ENCODE measurements at places on chromosomes 11 and 22. TPM values are rescaled to one million over a fixed set of nuclear protein-coding genes. Genes with fewer than 3 reads are reported as not detected.

- no peak for DNase-seq
Observed at GRCh38 chr11:59418156-59418555, 8.1 kb downstream of the OR5A2 start.

GRCh38 chr11:13238879-13239514 is 38.6 kb upstream of the BMAL1 start:
- peak; percentile 35 for DNase-seq

DNA sequence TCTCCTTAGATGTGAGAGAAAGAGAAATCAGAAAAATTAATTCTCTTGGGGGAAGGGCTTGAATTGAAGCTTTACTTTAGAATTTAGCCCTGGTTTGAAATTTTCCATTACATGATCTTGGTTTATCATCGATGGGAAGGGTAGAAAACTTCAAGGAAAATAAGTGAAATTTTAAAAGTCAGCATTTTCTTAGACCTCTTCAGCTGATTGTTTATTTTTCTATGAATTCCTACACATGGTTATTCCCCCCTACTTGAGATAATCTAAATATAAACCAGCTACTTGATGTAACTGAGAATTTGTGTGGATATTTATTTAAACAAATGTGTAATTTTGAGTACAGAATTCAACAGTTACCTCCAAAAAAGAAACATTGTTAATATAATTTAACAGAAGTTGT is 10.9 kb downstream of the PIH1D2 start:
- no peak for DNase-seq

DNA sequence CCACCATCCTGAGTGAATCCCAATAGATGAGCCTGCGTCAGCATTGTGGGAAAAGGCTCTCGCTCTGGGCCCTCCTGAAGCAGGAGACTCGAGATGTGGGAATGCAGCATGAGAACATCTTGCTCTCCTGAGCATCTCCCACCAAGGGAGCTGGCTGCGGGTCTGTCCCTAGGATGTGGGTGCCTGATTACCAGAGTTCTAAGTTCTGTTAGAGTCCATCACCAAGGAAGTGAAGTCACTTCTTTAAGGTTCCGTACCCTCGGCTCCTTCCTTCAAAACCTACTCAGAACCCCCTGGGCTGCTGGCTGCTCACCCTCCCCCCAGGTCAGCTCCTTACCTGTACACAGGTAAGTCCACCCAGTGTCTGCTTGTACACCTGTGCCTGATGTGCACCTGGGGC is 100.5 kb upstream of the IGLL5 start:
- DNase-seq: no peak

GRCh38 chr11:61950035-61950547 is at the start of gene BEST1:
TSS of gene BEST1 (plus strand) at chr11:61950351. CDS start at chr11:61951807, 1,456 bp downstream.
- DNase-seq: no peak

DNA sequence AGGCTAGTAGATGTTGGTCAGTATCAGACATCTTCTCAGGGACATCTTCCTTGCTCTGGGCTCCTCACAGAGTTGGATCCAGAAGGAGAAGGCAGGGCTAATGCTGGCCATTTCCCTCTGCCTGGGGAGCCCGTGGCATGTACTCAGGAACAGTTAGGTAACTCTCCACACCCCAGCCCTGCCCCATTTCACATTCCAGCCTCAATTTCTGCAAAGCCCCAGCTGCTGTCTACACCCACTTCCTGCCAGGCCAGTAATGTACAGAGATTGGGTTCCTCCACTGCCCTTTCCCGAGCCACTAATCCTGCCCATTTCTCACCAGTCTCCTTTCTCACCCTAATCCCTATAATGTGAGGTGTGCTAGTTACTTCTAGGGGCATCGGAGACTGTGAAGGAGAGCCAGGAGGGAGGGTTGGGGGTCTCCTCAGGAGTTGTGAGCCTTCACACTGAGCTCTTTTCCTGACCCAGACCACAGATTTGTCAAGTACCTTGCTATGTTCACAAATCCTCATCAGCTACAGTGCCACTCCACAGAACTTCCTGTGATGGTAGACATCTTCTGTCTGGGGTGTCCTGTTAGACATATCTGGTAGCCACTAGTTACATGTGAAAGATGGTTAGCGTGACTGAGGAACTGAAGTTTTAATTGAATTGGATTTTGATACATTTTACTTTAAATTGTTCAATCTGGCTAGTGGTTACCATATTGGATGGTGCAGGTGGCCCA is 1.3 kb upstream of the SEC14L3 start:
- no peak for DNase-seq

DNA sequence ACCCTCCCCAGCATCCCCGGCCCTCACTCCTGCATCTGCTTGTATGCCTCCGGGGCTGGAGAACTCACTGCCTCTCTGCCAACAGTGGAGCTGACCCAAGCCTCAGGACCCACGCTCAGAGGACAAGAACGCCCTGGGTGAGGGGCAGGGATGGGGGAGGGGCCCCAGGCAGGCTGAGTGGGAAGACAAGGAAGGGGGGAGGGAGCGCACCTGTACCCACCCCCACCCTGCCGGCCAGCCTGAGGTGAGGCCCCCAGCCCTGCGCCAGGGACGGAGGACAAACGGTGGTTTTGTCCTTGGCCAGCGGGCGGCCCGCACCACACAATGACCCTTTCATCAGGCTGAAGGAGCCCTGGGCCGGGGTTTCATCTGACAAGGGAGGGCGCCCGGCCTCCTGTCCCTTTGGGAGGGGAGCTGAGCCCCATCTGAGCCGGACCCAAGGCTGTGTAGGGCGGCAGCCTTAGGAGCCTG is 10.0 kb downstream of the WNT7B start:
- peak; percentile 36 for DNase-seq

DNA sequence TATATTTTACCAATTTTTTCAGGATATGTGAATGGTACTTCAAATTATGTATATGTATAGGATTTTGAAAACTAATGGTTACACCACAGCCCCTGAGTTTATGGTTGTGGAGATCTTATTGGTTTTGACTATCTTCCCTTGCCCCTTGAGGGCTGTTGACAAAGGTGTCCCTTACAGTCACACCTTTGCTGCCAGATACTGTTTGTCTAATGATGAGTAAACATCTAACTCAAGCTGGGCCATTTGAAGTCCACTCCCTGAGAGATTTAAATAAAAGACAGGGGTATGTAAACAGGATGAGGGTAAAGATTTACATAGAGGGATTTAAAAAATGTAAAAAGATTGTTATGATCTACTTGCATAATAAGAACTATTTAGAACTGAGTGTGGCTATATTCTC is 38.9 kb upstream of the LUZP2 start:
- DNase-seq: no peak

DNA sequence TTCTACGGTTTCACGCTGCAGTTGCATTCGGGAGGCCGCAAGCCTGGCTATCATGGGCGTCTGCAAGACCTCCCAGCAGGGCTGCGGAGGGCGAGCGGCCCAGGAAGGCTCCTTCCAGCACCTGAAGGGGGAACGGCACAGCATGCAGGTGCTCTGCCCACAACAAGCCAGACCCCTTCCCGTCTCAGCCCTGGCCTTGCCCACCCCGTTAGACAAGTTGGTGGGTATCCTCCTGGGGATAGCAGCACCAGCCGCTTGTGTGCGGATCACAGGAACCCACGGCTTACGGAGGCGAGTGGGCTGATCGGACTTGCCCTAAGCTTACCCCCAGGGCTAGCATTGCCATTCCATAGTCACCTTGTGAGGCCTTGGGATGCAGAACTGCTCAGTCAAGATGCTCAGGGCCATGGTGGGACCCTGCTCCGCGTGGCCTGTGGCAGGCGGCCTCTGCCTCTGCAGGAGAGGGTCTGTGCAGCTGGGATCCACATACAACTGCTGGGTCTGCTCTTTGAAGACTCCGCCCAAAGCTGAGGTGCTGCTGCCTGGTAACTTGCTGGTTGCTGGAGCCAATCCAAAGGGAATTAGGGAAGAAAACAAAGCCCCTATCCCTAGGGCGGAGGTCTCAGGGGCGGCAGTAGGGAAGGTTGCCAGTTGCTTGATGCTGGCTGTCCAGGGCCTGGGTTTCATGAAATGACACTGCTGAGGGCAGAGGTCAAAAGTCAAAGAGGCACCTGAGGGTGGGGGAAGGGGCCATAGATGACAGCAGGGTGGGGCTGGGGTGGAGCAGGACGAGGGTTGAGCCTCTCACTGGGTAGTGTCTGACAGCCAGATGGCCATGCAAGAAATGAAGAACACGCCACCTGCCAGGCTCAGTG is 1.4 kb upstream of the OSBPL5 start:
- no peak for DNase-seq

- no peak for DNase-seq
Observed at GRCh38 chr11:36296884-36297543, 926 bp downstream of the PRR5L start.

GRCh38 chr22:25666308-25666707 is 75.7 kb upstream of the MYO18B start:
- peak; percentile 95 for DNase-seq

DNA sequence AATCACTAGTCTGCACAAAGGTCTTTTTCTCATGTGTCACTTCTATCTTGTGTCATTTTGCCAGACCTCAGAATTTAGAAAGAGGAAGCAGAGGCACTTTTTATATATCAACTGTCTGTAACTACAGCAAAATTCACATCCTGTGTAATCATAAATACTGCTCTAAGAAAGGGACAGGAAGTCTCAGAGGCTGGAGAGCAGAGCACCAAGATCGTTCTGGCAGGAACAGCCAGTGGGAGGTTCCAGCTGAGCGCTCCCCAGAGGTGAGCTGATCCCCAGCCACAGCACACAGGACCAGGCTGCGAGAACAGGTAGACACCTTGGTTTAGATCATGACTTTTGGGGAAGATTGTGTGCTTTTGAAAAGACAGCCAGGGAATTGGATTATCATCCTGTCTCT is at the start of gene MS4A7:
Gene MS4A7, plus strand, starts transcription at position 179 of the 400 bp plus-strand sequence. CDS start 4,610 bp downstream, outside the sequence.
- DNase-seq: no peak

Gene ASRGL1
- total RNA-seq: 56.4 TPM

Gene LRRC10B
- total RNA-seq: not detected

Gene CASP5
- total RNA-seq: not detected

All from HepG2 (cell line).